A549 (cell line): ENCODE measurements at places on chromosomes 7 and 10. TPM values are rescaled to one million over a fixed set of nuclear protein-coding genes. Genes with fewer than 3 reads are reported as not detected.

GRCh38 chr10:43395571-43396060 lies 13.4 kb downstream of the HNRNPF start:
- no peak for DNase-seq

- DNase-seq = no peak
Measured at GRCh38 chr10:97048649-97049427, 136.9 kb downstream of the SLIT1 start.

DNA sequence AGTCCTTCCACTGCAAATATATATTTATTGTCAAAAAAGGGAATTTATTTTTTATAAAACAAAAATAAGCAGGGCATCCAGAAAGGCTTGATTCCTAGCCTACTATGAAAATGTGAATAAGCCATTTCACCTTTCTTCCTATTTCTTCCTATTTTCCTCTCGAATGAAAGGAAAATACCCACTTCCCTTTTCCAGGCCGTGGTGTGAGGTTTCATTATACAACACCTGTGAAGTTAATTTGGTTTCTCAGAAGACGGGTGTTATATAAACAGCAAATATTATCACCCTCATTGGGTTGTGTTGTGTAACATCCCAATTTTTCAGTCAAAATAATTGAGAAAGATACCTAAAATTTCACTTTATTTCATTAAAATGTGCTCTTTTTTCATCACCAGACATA lies 214.3 kb downstream of the DGKB start:
- DNase-seq = no peak

- DNase-seq = peak; percentile 38
Measured at GRCh38 chr10:90579602-90580242, 278.1 kb downstream of the HTR7 start.

DNA sequence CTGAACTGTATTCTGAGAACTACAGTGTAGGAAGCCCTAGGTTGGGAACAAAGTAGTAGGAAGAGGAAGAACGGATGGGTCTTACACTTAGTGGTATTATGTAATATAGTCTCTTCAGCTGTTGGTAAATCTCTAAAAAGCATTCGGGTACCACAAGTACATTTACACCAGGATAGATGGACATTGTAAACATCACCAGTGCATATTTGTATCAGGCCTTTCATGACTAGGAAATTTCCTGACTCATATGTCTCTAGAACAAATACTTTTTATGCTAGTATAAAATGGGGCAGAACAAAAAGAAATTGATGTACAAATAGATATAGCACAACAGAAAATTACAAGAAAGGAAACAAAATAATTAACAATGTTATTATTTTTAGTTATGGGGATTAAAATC lies 21.5 kb upstream of the OR6B1 start:
- DNase-seq = no peak

NANOS1 gene
- polyA plus RNA-seq = 1.4 to 1.7 TPM (median 1.7 TPM) in 3 replicates

PLAU gene
- 82.6 to 88.3 TPM (median 87.2 TPM) in 3 replicates for polyA plus RNA-seq

WDR37 gene
- polyA plus RNA-seq = 5.6 to 6.2 TPM (median 5.9 TPM) in 3 replicates
